CD14-positive monocyte (primary cell): ENCODE measurements at places on chromosomes 16 and 17. TPM values are rescaled to one million over a fixed set of nuclear protein-coding genes. Genes with fewer than 3 reads are reported as not detected.

Gene SOST
- not detected for polyA plus RNA-seq

DNA sequence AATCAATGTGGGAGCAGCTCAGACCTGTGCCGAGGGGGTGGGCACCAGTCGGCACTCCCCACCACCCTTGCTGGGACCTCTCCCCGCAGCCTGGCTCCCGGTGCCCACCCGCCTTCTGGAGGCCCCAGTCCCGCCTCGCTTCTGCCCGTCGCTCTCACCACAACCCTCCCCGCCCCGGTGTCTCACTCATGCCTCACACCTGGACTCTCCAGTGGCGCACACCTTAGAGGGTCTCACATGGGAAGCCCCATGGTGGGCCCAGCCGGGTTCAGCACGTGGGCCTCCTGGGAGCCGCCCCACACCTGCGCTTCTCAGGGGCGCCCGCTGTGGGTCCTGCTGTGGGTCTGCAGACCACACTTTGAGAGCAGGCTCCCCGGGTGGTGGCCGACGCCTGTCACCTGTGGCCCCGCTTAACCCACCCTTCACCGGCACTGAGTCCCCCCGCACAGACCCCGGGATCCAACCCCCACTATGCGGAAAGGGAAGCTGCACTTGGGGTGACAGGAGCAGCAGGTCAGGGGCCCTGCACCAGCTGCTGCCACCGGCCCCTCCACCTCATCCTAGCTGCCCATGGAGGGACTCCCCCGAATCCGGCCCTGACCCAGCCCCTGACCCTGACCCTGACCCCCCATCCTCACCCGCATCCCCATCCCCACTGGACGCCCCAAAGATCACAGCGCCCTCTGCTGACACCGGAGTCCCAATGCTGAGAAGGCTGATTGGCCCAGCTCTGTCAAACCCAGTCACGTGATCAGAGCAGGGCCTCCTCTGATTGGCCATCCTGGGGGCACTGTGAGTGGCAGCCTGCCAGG is 27.4 kb upstream of the SLC38A10 start:
- no peak for DNase-seq

Gene SLC16A6
- 13.5 and 24.7 TPM in 2 replicates for polyA plus RNA-seq

Gene RHBDL3
- not detected for polyA plus RNA-seq

DNA sequence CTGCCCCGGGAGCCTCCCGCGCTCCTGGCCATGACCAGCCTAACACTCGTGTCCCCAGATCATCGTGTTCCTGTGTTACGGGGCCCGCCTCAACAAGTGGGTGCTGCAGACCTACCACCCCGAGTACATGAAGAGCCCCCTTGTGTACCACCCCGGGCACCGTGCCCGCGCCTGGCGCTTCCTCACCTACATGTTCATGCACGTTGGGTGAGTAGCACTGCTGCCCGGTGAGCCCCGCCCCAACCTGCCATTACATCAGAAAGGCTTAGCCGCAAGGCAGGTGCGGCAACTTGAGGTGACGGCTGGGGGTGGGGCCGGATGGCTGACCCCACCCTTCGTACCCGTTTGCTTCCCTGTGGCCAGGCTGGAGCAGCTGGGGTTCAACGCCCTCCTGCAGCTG is 1.4 kb downstream of the RHBDL1 start:
- DNase-seq: no peak

GRCh38 chr17:28807925-28808634 is 34.5 kb downstream of the FAM222B start:
- DNase-seq: peak; percentile 24

GRCh38 chr17:37382056-37382455 is 6.3 kb downstream of the C17orf78 start:
- no peak for DNase-seq

Gene CCL22
- 0.18 TPM for polyA plus RNA-seq
